ENCODE measurements at places on chromosomes 1 and 21. TPM values are rescaled to one million over a fixed set of nuclear protein-coding genes. Genes with fewer than 3 reads are reported as not detected.

OLIG2 gene
- not detected for total RNA-seq

CFHR2 gene
- total RNA-seq, result not detected

RAB13 gene
- total RNA-seq, result 60.3 TPM

NBPF6 gene
- total RNA-seq, result not detected

UBAP2L gene
- total RNA-seq, result 64.2 TPM

CYP4Z1 gene
- total RNA-seq, result 12.9 TPM

KLF17 gene
- not detected for total RNA-seq

UBE2U gene
- not detected for total RNA-seq

LIX1L gene
- total RNA-seq, result 38.7 TPM

S100A12 gene
- not detected for total RNA-seq

CFAP45 gene
- 0.66 TPM for total RNA-seq

CD52 gene
- not detected for total RNA-seq

COL8A2 gene
- 26.7 TPM for total RNA-seq

SNX7 gene
- 11.6 TPM for total RNA-seq

TTC34 gene
- total RNA-seq, result 1.2 TPM

ASAP3 gene
- 136 TPM for total RNA-seq

LCE1D gene
- total RNA-seq, result not detected

ACTN2 gene
- total RNA-seq, result 0.39 TPM

PLA2G2A gene
- total RNA-seq, result 454 TPM
